ENCODE measurements at places on chromosomes 13 and 19.

DNA sequence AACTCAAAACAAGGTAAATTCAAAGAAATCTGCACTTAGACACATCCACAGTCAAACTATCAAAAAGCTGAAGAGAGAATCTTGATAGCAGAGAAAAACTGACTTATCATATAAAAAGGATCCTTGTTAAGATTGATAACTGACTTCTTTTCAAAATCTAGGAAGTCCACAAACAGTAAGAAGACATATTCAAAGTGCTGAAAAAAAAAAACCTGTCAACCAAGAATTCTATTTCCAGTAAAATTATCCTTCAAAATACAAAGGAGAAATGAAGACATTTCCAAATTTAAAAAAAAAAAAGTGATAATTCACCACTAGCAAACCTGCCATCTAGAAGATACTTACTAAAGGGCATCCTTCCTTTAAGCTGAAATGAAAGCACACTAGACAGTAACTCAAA is 15.0 kb downstream of the VWA8 start:
- no peak for DNase-seq

DNA sequence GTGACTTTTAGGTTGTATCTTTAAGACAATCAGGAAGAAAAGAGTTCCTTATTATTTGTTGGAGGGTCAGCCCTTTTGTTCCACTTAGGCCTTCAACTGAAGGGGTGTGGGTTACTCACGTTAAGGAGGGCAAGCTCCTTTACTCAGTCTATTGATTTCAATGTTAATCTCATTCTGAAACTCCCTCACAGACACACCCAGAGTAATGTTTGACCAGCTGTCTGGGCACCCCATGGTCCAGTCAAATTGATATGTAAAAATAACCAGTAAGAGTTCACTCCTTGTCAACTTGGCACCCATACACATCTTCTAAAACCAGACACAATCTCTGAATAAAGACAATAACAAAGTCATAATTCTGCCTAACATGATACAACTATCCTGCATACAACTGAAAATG is 292.9 kb downstream of the KLF5 start:
- DNase-seq: no peak

DNA sequence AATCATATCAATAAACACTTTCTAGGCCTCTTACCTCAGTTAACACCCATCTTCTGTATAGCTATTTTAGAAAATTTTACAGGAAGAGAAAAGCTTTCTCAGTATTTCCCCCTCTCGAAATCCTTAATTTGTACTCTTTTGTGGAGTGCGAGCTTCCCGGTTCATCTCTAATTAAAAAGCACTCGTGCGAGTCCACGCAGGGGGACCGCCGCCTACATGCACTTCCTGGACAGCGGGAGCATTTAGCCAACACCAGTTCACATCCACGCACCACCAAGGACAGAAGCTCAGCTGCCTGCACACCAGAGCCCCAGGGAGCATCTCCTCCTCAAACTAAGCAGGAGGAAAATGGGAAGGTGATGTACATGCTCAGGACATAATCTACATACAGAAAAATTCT is 60.0 kb downstream of the RASA3 start:
- no peak for DNase-seq

DNA sequence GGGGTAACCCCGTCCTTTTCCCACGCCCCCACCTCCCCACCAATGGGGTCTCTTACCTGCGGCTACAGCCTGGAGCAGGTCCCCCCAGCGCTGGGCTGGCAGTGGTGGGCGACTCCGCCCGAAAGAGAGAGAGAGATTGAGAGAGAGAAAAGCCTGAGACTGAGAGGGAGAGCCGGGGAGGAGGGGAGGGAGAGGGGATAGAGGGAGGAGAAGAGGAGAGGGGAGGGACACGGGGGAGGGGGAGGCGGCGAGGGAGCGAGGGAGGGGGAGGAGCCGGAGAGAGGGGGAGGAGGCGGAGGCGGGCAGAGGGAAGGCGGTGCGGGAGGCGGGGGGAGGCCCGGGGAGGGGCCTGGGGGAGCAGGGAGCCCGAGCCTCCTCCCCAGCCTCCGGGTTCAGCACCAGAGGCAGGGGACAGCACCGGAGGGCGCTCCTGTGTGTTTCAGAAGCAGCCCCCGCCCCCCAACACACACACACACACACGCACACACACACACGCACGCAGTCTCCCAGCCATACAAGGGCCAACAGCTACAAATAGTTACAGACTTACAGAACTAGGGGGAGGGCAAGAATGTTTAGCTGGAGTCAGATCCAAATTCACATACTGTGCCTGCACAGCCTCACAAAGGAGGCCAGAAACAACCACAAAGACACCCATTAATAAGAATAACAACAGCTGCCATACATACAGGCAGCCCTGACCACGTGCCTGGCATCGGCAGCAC is at the start of gene SLC8A2:
TSS of gene SLC8A2 (minus strand) at position 161 of the 725 bp plus-strand sequence. CDS start 5,490 bp downstream, outside the sequence.
- DNase-seq: peak; percentile 89

- DNase-seq: no peak
Observed at GRCh38 chr19:49609499-49610092, 18.6 kb downstream of the PRR12 start.

DNA sequence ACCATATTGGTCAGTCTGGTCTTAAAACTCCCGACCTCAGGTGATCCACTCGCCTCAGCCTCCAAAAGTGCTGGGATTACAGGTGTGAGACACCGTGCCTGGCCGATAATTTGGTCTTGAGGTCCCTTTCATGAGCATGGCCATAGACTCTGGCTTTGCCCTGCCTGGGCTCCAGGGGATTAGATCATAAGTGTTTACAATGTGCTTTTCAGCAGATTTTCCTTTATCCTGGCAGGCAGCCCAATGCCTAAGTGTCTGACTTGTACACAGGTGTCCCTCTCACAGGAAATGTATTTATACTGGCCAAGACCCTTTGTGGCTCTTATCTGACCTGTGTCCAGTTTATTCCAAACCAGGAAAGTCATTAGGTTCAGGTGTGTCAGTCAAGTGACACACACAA is 15.9 kb downstream of the BCAM start:
- DNase-seq: no peak

DNA sequence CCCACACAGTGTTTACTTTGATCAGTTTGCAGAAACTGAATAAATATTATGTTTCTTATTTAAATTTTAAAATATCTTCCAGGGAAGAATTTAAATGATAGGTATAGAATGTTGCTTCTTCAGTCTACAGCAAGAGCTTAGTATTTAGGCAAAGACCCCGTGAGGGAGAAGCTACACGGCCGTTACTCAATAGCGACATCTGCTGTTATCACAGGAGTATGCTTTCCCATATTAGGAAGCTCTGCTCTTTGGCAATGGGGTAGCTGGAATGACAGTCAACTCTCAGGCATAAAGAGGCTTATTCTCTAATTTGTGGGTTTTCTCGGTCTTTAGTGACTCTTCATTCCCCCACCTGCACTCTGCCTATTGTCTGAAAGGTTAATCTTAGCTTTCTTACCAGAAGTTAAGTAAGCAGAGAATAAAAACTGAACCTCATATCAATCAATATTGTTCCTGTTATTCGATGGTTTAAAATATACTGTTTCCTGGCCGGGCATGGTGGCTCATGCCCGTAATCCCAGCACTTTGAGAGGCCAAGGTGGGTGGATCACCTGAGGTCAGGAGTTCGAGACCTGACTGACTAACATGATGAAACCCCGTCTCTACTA is 13.2 kb upstream of the LHFPL6 start:
- DNase-seq: peak; percentile 90

DNA sequence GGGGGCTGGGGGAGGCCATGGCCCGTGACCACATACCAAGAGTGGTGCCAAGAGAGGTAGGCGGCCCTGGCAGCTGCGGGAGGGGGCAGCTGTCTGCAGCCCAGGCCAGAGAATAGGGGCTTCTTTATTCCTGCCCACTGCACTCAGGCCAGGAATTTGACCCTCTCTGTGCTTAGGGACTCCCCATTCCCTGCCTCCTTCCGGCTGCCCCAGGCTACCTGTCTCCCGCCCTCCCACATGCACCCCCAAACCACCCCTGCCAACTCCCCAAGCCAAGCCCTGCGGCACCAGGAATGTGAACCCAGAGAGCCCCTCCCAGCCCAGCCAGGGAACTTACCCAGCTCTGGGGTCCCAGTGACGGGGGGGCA is 687 bp downstream of the PLEKHA4 start:
- DNase-seq: no peak

DNA sequence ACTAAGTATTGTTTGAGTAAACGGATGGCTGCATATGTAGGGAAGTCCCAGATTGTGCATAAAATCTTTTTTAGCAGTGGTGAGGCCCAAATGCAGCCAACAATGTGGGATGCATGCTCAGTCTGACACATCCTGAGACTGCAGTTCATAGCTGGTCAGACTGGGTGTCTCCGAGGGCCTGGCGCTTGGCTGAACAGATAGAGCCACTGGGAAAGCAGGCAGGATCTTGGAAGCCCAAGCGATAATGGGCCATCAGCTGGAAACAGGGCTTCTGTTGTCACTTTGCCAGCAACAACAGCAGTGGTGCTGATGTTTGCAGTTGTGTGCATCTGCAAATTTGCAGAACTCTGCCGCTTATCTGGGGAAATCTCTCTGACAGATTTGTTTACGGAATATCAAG is 36.1 kb downstream of the MTUS2 start:
- no peak for DNase-seq

GRCh38 chr13:49052813-49053212 is 77.1 kb downstream of the FNDC3A start:
- no peak for DNase-seq

- no peak for DNase-seq
Observed at GRCh38 chr13:90336507-90336906, 1011.0 kb upstream of the MIR17HG start.

DNA sequence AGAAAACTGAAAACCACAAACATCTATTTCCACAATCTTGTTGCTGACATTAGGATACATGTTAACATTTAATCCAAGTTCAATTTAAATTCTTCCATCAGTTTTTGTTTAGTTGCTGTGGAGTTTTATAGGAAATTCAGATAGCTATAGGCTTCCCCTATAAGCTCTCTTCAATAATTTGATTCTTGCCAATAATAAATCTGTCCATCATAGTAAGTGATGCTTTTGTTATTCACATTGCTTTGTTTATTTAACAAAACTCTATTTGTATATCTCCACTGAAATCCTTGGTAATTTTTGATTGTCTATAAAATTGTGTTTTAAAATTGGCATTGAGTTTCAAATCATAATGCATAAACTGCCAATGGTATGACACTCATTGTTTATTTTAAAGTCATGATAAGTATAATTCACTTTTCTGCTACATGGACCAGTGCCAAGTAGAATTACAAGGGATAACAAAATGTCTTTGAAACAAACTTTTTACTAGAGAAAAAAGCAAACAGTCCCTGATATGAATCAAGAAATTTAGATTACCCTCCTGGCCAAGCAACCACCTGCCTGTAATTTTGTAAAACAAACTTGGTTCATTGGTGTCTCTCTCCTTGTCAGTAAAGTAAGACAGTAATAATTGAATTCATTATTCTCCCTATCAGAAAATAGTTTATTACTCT is 577.3 kb upstream of the GPC6 start:
- DNase-seq: no peak

DNA sequence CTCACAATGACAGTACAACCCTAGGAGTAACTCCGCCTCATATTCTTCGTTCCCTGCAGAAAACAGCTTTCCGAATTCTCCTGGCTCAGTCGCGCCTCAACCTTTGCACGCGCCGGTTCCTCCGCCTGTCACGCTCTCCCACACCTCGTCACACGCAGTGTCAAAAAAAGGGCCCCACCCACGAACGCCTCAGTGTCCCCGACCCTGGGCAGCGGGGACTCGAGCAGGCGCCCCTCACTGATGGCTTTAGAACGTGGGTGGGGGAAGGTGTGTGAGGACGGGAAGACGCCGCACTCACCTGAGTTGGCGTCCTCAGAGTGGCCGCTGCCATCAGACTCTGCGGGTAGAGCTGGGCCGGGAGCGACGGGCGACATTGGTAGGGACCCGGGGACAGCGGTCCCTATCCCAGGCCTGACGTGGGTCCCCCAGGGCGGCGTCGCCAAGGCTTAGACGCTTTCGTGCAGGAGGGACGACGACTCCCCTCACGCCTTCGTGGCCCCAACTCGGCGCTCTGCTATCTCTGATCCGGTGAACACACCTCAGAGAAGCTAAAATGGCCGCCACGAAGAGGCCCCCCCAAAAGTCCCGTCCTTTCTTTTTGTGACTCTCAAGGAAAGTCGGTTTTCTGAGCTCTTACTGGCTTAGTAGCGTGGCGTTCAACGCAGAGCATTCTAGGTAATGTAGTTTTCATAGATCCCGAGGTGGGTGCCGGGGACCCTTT is at the start of gene ZNF154:
TSS of gene ZNF154 (minus strand) at position 564 of the 721 bp plus-strand sequence. CDS start at position 331, 233 bp downstream.
- DNase-seq: peak; percentile 89

DNA sequence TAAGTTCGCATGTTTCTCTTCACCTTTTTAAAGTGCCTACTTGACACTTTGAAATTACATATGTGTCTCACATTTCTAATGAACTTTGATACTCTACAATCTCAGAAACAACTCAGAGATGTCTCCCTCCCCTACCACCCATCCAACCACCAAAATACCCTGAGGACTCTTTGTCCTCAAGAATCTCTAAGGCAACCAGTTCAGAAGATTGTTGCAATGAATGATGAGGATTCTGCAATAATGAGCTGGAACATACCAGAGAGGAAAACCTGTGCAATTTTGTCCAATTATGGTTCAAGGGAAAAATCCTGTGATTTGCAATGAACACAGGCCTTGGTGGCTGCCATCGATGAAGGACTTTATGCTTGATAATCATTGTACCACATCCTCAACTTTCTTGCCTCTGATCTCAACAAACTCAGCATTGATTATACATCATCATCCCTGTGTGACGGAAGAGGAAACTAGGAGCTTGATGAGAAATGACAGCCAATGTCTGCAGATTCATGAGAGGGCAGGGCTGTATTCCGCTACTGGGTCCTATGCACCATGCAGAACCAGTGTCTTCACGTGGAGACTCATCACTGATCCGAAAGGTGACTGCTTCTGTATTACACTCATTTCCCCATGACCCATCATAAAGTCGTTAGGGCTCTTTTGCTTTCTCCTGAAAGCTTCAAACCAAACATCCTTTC is 1.1 kb downstream of the FPR1 start:
- DNase-seq: no peak

DNA sequence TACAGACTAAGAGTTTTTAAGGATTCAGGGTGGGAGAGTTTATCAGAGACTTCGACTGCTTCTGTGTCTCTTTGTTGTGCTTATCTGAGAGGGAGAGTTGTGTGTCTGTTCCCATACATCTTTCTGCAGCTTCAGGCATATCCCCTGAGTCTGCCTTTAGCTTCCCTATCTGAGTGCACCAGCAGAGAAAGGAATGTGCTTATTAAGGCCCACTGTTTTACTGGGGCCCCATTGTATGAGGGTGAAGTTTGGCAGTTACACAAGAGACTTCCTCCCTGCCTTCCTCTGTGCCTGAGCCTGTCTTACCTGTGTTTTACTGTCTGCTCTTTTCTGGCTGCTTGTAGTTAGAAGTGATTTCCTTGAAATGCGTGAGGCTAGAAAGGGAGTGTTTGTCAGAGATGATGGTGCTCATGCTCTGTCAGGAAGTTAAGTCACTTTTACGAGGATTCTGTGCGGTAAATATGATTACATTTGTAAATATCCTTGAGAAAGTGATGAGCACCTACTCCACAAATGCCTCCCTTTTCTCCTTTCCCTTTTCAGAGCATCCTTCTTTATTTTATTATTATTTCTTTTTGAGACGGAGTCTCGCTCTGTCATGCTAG is 1228.9 kb upstream of the MIR17HG start:
- peak; percentile 0 for DNase-seq
